ENCODE measurements at places on chromosomes 1 and 21.

DNA sequence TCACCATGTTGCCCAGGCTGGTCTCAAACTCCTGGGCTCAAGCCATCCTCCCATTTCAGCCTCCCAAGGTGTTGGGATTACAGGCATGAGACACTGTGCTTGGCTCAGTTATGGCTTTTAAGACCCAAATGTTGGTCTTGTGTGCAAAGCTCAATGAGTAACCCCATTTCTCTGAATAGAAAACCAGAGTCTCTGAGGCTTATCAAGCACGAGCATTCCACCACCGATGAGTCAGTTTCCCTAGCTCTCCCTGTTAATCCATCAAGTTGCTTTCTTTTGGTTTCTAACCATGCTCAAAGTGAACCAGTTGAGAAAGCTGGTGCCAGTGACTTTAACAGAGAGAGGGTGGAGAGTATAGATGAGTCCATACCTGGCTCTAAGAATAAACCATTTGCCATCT lies 350.9 kb upstream of the ADGRL2 start:
- DNase-seq: no peak

GRCh38 chr1:166691476-166691875 lies 147.8 kb upstream of the POGK start:
- no peak for DNase-seq

DNA sequence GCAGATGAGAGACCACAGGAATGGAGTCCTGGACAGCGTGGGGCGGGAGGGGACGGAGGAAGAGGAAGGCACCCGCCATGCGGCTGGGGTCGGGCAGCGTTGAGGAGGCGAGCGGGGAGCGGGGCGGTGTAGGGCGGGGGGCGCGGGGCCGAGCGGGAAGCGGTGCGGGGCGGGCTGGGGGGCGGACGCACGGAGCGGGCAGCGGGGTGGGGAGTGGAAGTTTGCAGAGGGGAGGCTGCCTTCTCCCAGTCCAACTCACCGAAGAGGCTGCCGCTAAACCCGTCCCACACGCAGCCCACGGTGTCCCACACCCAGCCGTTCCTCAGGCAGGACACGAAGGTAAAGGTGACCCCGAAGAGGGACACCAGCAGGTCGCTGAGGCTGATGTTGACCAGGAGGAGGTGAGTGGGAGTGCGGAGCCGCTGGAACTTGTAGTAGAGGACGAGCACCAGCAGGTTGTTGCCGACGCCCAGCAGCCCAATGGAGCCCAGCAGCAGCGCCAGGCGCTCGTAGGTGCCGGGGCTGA lies 483 bp downstream of the CHML start:
- DNase-seq: no peak

DNA sequence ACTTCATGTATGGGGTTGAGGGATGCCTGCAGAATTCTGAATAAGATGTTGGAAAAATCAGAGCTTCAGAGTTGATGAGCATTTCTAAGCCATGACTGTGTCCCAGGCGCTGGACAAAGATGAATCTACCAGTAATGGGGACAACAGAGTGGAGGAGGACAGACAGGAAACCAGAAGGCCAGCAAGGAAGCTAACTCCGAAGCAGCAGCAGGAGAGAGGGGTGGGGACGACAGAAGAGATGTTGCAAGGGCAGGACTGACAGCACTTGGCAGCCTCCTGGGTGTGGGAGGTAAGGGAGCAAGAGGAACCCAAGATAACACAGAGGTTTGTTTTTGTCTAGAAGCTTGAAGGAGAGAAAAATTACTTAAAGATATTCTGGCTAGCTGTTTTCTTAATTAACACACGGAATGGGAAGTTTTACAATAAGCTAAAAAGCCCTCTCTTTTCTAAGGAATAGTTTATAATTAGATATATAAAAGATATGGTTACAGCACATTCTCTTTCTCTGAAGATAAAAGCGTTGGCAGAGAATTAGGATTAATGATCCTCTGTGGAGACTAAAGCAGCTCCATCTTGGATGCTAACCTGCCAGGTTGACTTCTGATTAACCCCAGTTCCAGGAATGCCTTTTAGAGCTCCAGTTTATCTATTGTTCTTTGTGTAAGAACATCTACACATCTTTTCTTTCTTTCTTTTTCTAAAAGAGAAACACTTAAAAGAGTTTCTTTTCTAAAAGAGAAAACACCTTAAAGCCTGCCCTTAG lies 92.7 kb downstream of the TENT5C start:
- DNase-seq: no peak

DNA sequence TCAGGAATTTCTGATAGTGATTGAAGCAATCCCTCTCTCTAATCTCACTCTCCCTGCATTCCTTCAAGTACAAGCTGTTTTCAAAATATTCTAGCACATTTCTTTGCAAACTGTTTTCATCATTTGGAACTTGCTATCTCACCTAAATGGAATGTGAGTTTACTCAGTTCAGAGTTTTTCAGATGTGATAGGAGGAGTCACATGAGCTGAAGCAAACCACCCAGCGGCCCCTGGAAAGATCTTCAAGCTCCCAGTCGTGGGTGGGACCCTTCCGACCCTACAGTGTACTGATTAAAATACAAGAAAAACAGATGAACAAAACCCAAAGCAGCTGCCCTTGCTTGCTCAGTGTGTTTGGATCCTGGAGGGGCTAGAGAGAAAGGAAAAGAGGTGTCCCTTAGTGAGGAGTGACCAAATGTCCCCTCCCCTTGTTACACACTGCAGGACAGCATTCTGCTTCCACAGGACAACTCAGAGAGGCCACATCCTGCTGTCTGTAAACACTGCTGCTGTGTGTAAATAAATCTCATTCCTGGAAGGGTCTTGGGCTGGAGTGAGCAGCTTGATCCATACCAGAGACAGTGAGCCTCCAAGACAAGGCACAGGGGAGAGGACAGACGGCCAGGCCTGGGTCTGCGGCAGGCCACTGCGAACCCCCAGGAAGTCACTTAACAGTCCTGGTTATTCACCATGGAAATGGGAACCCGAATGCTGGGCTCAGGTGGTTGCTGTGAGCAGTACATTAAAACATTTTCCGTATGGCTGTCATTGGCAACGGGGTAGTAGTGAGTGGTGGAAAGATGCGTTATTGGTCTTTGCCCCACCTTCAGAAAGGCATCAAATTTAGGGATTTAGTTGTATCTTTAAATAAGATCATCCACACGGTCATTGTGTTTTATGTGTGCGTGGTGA lies 229.2 kb downstream of the RHOU start:
- peak; percentile 42 for DNase-seq

DNA sequence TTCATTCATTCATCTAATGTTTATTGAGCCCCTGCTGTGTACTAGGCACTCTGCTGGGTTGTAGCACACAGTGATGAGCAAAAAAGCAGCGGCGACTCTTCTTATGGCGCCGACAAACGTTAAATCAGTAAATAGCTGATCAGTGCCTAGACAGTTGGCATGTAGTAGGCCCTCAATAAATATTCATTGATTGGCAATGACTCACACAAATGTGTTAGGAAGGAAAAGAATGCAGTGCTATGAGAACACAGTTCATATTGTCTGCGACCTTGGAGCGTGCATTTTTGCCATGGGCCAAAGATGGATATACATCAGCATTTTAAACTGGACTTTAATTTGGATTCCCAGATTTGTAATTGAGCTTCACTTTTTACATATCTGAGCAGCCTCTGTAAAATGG lies 52.0 kb downstream of the PRDM2 start:
- DNase-seq: no peak

DNA sequence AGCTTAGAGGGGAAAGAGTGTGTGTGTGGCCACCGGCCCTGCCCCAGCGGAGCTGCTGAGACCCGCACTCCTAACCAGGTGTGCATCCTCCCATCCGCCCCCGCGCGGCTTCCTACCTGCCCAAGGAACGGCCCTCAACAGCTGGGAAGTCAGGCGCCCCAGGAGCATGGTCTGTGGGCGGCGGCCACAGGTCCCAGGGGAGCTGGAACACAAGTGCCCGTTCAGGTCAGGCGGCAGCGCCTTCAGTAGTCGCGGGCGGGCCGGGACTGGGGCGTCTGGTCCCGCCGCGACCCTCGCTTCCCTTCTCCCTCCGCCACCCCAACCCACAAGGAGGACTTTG lies 448 bp downstream of the AURKAIP1 start:
- DNase-seq: no peak

- DNase-seq: no peak
Measured at GRCh38 chr21:23402929-23403520, 2204.3 kb downstream of the MRPL39 start.

GRCh38 chr1:108345776-108346531 lies 102.1 kb upstream of the NBPF4 start:
- DNase-seq: no peak

DNA sequence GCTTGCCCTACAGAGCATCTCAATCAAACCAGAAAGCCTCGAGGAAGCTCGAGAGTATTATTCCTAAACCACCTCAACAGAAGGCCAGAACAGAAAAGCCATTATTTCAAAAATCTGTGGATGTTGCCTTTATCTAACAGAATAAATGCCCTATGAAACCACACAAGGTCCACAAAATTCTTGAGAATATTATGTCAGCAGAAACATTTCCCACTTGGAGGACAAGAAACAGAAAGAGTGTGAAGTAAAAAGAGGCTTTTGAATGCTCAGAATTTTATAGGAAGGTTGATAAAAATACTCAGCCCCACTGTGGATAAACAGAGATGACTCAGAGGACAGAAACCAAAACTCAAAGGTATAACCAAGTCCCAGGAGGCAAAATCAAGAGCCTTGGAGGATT lies 146.4 kb upstream of the LRRC7 start:
- no peak for DNase-seq

- no peak for DNase-seq
Measured at GRCh38 chr21:44737706-44738354, 26.5 kb upstream of the TSPEAR start.

- DNase-seq: peak; percentile 15
Measured at GRCh38 chr1:157878059-157878458, 36.5 kb upstream of the CD5L start.

GRCh38 chr21:29710498-29710897 lies 229.3 kb downstream of the GRIK1 start:
- DNase-seq: no peak

GRCh38 chr1:232462213-232462612 lies 167.7 kb downstream of the SIPA1L2 start:
- DNase-seq: no peak

DNA sequence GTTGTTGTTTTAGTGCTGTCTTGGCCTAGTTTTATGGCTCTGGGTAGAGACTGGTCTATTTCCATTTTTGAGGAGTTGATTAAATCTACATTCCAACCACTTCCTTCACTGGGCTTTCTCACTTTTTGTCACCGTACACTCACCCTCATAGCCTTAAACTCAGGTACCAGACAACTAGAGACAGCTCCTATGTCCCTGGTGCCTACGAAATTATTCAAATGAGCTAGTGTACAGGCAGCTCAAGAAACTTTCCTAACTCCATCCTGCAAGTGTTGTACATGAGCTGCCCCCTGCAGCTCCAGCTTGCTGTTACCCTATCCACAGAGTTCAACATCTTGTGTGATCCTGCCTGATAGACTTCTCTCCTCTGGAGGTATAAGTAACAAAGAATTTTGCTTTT lies 704.8 kb upstream of the RGS18 start:
- no peak for DNase-seq

DNA sequence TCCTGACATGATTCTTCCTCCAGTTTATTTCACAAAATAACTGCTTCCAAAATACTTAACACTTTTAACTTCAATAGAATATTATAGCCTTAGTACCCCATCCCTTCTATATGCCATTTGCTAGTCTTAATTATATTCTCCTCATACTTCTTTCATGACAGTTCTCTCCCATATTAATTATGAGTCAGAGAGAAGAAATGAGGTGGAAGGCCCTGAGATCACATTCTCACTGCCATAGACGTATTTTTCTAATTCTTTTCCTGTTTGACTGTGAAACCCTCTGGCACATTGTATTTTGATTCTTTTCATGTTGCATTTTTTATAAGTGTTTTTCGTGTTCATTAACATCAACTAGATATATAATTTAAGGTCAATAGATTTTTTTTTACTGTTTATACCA lies 88.4 kb downstream of the GTF2B start:
- no peak for DNase-seq

DNA sequence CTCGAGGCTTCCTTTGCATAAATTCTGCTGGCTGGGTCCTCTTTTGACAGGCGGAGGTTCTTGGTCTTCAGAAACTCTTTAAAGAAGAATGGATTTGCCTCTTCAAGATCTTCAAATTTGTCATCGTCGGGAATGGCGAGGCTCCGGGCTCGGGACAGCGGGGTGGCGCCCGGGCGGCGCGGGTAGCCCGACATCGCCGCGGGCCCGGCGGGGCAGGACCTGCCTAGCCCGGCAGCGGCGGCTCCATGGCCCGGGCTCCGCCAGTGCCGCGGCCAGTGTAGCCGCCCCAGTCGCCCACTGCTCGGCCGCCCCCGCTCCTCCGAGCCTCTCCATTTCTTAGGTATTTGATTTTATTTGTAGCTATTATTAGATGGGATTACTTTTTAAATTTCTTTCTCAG lies 22.1 kb upstream of the TNN start:
- no peak for DNase-seq

GRCh38 chr21:25246546-25246945 lies 360.7 kb downstream of the MRPL39 start:
- no peak for DNase-seq

DNA sequence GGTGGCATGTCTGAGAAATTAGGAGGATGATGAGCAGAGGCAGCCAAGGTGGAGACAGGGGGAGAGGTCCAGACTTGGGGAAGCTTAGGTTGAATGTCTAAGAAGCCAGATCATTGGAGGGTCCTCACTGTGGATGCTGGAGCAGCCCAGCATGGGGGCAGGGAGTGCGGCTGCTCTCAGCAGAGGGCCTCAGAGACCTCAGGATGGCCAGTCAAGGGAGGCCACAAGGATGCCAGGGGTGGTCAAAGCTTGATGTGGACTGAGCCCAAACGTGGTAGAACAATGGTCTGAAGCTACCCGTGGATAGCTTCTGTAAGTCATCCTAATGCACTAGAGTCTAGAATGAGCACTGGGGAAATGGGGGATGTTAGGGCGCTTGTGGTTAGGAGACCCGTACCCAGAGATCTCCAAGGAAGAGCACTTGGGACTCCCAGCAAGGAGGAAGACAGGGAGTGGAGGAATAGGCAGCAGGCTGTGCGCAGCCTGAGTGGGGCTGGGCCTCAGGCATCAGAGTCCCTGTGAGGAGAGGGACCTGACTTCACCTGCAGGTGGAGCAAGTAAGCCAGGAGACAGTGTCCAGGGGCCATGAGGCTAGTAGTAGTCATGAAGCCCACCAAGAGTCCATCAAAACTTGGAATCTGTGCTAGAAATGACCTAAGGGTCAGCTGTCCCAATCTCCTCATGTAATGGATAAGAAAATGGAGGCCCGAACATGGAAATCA lies 4.3 kb upstream of the S100A9 start:
- no peak for DNase-seq

DNA sequence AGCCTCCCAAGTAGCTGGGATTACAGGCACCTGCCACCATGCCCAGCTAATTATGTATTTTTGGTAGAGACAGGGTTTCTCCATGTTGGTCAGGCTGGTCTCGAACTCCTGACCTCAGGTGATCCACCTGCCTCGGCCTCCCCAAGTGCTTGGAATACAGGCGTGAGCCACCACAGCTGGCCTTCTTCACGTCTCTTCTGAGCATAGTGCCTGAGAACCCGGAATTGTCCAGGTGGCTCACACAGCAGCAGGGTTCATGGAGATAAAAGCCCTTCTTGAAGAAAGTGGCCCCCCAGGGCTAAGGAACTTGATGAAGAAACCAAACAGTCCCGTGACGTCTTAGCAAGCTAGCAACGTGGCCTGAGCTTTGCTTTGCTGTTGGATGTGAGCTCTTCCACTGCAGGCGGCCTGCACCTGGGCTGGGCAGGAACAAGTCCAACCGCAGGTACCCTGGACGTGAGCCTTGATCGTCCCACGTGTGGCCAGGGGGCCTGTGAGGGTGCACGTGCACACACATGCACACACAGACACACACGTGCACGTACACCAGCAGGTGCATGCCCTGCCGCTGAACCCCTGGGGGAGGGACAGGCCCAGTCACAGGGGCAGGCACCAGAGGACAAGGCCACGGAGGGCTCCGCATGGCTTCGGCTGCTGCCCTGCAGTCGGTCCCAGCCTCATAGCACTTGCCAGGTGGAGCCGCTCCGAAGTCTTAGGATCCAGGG lies 23.4 kb upstream of the TRAPPC10 start:
- DNase-seq: no peak
